NCI-H526 (cell line): ENCODE measurements at places on chromosomes 4 and X.

- DNase-seq, result no peak
These were observed 54.2 kb downstream of the AFAP1 start for GRCh38 chr4:7885216-7886006.

GRCh38 chr4:6917461-6918271 lies 8.0 kb downstream of the TBC1D14 start:
- peak; percentile 57 for DNase-seq

- DNase-seq, result no peak
These were observed 44.0 kb upstream of the MXD4 start for GRCh38 chr4:2305766-2306501.

DNA sequence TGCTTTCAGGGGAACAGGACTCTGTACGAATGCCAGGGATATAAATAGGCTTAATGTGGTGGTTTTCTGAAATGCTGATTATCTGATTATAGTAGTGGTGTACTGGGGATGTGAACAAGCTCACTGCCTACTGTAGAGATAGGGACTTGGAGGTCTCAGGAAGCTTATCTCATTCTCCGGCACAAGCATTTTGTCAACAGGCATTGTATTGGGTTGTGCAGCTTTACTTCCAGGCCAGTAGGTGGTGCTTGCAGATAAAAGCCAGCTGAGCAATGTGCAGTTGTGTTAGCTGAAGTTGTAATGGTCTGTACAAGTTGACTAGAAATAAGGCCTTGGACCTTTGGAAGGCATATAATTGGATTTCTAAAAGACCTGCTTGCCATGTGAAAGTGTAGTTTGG lies 49.5 kb upstream of the TMLHE start:
- peak; percentile 22 for DNase-seq

GRCh38 chrX:72097098-72097497 lies 34.6 kb downstream of the RTL5 start:
- DNase-seq, result no peak

- DNase-seq, result no peak
These were observed 613.8 kb upstream of the TECRL start for GRCh38 chr4:65023081-65023480.

DNA sequence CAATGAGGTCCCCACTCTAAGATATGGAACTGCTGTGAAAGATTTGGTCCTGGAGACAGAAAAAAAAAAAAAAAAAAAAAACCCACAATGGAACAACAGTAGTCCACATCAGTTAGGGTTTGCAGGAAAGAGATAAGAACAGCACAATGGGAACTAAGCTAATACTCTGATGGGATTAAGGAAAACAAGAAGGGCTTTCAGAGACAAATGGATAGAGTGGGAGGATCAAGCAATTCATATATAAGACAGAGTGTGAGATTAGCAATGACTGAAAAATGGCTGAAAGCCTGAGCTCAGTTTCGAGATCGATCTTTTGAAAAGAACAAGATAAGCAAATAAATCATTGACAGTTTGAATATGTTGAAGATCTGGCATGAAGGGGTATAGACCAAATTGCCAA lies 188.4 kb upstream of the TRPC5 start:
- DNase-seq, result no peak

GRCh38 chr4:113620032-113620431 lies 141.5 kb downstream of the CAMK2D start:
- DNase-seq, result no peak

GRCh38 chr4:74181219-74181618 lies 23.3 kb downstream of the MTHFD2L start:
- no peak for DNase-seq

GRCh38 chr4:13007802-13008470 lies 476.2 kb downstream of the RAB28 start:
- no peak for DNase-seq

DNA sequence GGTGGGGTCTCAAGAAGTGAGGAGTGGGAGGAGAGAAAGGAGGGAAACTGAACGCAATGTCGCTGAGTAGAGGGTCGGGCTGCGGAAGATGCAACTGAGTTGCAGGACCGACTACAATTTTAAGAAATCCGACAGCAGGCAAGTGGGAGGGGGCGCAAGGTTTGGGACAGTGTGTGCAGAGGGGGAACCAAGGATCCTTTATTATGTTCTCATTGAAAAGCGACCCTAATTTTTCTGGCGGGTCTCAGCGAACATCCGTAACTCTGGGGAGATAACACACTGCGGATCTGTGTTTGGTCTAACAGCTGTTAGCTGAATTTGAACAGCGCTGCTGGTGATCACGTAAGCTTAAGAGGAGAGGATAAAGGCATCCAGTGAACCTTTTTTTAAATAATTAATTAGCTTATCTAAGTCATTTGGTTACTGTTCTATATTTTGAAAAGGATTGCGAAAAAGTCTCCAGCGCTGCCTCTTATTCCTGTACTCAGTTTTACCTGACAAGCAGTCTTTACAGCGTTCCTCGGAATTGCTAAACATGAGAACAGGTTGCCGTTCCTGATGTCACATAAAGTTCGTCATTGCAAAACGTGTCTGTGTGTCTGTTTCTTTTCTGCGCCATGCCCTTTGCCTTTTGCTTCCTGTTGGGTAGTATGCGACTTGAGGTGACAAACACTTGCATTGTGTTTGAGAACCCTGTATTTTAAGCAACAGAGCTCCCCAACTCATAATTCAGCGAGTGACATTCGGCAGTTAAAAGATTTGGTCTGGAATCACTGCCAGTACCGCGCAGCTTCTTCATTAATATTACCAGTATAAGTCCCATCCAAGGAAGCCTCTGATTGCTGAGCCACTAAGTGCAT lies 1.3 kb downstream of the HTR2C start:
- DNase-seq, result no peak
